ENCODE measurements at places on chromosomes 2 and 18. TPM values are rescaled to one million over a fixed set of nuclear protein-coding genes. Genes with fewer than 3 reads are reported as not detected.

Gene NT5C1B
- total RNA-seq, result not detected

Gene TMSB10
- 1,954 TPM for total RNA-seq

Gene DAPL1
- not detected for total RNA-seq

Gene POTEJ
- not detected for total RNA-seq

Gene DAW1
- total RNA-seq, result not detected

Gene TMEM214
- 206 TPM for total RNA-seq

Gene MOCOS
- 3.5 TPM for total RNA-seq

Gene C18orf54
- total RNA-seq, result 4.0 TPM

GRCh38 chr2:116200086-116200485 lies 1614.4 kb upstream of the DDX18 start:
- DNase-seq, result no peak

DNA sequence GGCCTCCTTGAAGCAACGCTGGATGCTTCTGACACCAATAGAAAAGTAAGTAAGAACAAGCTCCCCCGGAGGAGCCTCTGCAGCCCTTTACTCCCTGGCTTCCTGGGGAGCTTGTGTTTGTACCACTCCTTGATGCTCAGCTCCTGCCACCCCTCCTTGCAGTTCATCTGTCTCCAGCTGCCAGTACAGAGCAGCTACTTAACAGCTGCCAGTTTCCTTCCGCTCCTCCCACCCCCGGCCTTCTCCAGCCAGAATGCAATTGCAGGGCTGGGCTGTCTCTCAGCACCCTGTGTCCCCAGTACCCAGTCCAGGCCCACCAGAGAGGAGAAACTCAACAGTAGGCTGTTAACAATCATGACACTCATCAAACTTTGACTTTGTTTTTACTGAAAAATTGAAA lies 109.4 kb downstream of the AOX1 start:
- DNase-seq, result peak; percentile 37

GRCh38 chr2:98730053-98730706 lies 752 bp downstream of the MGAT4A start:
- peak; percentile 83 for DNase-seq

- DNase-seq, result no peak
Observed at GRCh38 chr18:35623255-35623654, 41.7 kb downstream of the GALNT1 start.

DNA sequence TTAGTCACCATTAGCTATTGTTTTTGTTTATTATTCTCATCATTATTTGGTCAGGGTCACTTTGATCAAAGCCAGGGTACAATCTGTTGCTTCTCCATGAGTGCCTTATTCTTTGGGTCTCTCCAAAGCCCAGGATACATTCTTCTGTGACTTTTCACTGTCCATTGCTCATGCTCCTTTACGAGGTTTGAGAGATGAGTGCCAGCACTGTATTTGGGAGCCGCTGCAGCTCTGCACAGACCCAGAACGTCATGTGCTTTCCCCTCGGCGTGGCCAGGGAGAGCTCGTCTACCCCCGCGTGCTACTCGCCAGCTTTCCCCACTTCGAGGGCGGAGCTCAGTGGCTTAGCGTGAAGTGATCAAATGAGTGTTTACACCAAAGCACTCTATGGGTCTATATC lies 123.7 kb downstream of the COL6A3 start:
- DNase-seq, result no peak

- DNase-seq, result no peak
Observed at GRCh38 chr2:71466301-71467179, 13.2 kb downstream of the DYSF start.

GRCh38 chr2:239385096-239386000 lies 15.5 kb downstream of the HDAC4 start:
- no peak for DNase-seq

- no peak for DNase-seq
Observed at GRCh38 chr2:134244086-134244485, 9.8 kb upstream of the MGAT5 start.
